ENCODE measurements at places on chromosomes 6 and 20.
A peak's percentile ranks its signal among the peaks of the same experiment; 100 is the strongest.

DNA sequence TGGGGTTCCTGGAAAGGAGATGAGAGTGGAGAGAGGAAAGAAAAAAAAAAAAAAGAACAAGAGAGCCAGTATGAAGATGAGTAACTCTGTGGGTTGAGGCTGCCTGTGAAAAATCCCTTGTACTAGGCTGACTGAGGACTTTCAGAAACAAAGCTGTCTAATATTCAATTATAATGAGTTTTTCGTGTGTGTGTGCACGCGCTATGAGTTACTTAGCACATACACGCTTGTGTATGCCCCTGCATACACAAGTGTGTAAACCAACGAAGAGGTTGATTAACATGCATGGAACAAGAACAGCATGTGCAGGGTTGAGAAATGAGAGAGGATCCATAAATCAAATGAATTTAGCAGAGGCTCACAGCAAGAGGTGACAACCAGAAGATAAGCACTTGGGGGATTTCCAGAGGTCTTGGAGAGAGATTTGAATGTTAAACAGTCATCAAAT lies 4.8 kb upstream of the RBPJL start:
- peaks cover 7% of the 10 kb centered on the region for H3K4me1 ChIP-seq
- no peak for DNase-seq
- H3K4me3 ChIP-seq, result no peak overlapping the region

DNA sequence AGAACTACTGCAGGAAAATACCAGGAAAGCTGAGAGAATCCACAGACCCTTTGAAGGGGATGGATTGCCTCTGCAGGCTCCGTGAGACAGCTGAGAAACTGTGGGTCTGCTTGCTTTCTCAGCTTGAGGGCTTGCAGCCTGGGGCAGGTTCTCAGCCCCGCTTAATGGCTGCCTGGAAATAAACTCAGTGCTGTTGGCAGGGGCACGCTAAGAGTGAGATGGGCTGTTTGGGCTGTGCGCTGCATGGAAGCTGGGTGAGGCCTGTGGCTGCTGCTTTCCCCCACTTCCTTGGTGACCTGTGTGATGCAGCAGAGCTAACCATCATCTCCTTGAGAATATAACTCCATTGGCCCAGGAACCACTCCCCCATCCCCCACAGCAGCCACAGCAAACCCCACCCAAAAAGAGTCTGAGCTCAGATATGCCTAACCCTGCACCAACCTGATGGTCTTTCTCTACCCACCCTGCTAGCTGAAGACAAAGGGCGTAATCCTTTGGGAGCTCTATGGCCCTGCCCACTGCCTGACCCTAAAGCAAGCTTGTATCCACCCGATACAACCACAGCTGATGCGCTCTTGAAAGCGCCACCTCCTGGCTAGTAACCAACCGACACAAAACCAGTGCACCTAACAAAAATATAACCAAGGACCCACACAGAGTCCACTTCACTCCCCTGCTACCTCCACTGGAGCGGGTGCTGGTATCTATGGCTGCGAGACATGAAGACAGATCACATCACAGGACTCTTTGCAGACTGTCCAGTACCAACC lies 800.6 kb upstream of the MAP3K7 start:
- H3K4me1 ChIP-seq, result no peaks in the 10 kb centered on the region
- H3K27me3 ChIP-seq, result no peaks in the 10 kb centered on the region
- no peak for DNase-seq
- H3K4me3 ChIP-seq, result no peak overlapping the region
- H3K27ac ChIP-seq, result no peak overlapping the region

DNA sequence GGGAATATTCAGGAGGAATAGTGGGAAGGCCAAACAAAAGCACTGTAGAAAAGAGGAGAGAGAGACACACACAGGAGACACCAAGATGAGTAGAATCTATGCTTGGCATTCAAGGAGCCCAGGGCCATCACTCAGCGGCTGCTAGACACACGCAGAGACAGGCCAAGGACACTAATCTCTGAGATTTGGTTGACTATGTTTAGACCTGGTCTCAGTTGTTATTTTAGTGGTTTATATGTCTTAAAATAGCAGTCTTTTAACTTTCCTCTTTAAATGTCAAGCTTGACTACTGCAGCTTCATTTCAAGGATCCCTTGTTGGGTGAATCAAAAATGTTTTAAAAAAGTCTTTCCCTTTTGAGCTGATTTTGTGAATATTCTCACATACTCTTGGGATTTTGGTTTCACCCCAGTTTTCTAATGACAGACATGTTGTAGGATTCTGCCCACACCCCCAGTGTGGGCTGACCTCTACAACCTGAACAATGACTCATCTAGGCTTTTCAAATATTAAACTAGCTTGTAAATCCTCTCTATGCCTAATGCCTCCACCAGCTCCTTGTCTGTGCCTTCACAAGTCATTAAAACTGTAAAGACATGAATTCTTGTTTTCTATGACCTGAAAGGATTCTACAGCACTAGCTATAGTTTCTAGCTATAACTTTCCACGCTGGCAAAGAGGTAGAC lies 142.7 kb upstream of the EXOC2 start:
- H3K4me3 ChIP-seq, result no peak overlapping the region
- no peaks in the 10 kb centered on the region for H3K27me3 ChIP-seq
- no peak for DNase-seq

GRCh38 chr6:43093436-43094289 lies 17.5 kb downstream of the PTK7 start:
- peaks cover 44% of the 10 kb centered on the region for H3K4me1 ChIP-seq
- H3K36me3 ChIP-seq, result no peaks in the 10 kb centered on the region
- peak overlapping the region; percentile 73 for H3K27ac ChIP-seq
- H3K4me3 ChIP-seq, result peak overlapping the region; percentile 16
- no peaks in the 10 kb centered on the region for H3K27me3 ChIP-seq

GRCh38 chr6:147676495-147677199 lies 168.2 kb downstream of the SAMD5 start:
- H3K36me3 ChIP-seq, result no peaks in the 10 kb centered on the region
- H3K27me3 ChIP-seq, result no peaks in the 10 kb centered on the region
- H3K27ac ChIP-seq, result no peak overlapping the region
- H3K4me1 ChIP-seq, result no peaks in the 10 kb centered on the region
- DNase-seq, result no peak

DNA sequence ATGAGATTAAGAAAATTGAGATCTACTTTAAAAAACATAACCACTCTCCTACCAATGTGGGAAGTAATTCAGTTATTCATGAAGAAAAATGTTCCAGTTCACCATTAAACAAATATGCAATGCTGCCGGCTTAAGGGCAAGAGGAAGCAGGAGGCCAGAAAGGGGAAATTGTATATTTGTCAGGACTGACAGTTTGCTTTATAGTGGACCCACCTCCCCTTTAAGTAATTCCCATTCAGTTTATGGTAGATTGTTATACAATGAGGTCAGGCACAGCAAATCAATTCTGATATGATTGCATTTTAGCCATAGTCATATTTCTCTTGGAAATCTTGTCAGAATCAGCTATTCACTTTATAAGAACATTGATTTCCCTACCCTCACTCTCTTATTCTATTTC lies 547.8 kb downstream of the FRK start:
- no peak for DNase-seq
- H3K27me3 ChIP-seq, result no peaks in the 10 kb centered on the region
- H3K4me1 ChIP-seq, result no peaks in the 10 kb centered on the region
- no peak overlapping the region for H3K4me3 ChIP-seq
- no peaks in the 10 kb centered on the region for H3K36me3 ChIP-seq
- H3K27ac ChIP-seq, result no peak overlapping the region

GRCh38 chr20:63178446-63178820 lies 37.5 kb downstream of the YTHDF1 start:
- H3K36me3 ChIP-seq, result peaks cover 30% of the 10 kb centered on the region
- peaks cover 49% of the 10 kb centered on the region for H3K27me3 ChIP-seq
- DNase-seq, result peak; percentile 60

GRCh38 chr6:3912361-3913076 lies 63.3 kb downstream of the FAM50B start:
- H3K36me3 ChIP-seq, result no peaks in the 10 kb centered on the region
- DNase-seq, result no peak
- no peaks in the 10 kb centered on the region for H3K27me3 ChIP-seq

DNA sequence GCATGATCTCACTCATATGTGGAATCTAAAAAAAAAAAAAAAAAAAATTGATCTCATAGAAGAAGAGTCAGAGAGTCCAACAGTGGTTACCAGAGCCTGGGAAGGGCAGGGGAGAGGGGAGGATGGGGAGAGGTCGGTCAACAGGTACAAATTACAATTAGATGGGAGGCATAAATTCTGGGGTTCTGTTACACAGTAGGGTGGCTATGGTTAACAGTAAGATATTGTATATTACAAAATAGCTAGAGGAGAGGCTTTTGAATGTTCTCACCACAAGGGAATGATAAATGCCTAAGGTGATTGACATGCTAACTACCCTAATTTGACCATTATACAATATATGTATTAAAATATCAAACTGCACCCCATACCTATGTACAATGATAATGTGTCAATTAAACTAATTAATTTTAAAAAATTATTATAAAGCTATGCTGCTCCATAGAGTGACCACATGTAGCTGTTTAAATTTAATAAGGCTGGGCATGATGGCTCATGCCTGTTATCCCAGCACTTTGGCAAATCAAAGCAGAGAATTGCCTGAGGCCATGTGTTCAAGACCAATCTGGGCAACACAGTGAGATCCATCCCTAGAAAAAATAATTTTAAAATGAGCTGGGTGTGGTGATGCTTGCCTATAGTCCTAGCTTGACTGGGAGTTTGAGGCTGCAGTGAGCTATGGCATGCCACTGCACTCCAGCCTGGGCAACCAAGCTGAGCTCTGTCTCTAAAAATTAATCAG lies 70.9 kb downstream of the SNX5 start:
- no peak overlapping the region for H3K27ac ChIP-seq
- H3K4me3 ChIP-seq, result no peak overlapping the region
- peaks cover 12% of the 10 kb centered on the region for H3K4me1 ChIP-seq
- DNase-seq, result no peak
- no peaks in the 10 kb centered on the region for H3K36me3 ChIP-seq

DNA sequence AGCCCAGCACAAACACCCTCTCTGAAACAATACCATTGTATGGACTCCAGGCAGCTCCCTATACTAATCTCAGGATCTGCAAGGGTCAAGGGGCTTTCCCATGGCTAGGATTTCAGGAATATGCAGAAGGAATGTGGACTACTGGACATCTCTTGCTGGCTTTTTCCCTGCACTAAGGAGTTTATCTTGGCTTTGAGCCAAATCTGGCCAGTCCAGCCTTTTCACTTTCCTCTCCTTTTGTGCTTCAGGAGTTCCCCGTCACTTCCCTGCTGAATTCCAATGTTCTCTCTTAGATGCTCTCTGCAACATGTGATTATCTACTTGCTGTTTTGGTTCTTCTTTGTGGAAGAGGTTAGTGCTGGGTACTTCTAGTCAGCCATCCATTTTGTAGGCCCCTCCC lies 568.2 kb downstream of the HDGFL1 start:
- H3K27me3 ChIP-seq, result no peaks in the 10 kb centered on the region
- no peak overlapping the region for H3K4me3 ChIP-seq
- DNase-seq, result no peak
- H3K4me1 ChIP-seq, result no peaks in the 10 kb centered on the region

GRCh38 chr20:31673943-31674463 lies 36.3 kb downstream of the COX4I2 start:
- no peaks in the 10 kb centered on the region for H3K27me3 ChIP-seq
- H3K4me3 ChIP-seq, result no peak overlapping the region
- peaks cover 10% of the 10 kb centered on the region for H3K36me3 ChIP-seq
- peaks cover 43% of the 10 kb centered on the region for H3K4me1 ChIP-seq
- H3K27ac ChIP-seq, result no peak overlapping the region

DNA sequence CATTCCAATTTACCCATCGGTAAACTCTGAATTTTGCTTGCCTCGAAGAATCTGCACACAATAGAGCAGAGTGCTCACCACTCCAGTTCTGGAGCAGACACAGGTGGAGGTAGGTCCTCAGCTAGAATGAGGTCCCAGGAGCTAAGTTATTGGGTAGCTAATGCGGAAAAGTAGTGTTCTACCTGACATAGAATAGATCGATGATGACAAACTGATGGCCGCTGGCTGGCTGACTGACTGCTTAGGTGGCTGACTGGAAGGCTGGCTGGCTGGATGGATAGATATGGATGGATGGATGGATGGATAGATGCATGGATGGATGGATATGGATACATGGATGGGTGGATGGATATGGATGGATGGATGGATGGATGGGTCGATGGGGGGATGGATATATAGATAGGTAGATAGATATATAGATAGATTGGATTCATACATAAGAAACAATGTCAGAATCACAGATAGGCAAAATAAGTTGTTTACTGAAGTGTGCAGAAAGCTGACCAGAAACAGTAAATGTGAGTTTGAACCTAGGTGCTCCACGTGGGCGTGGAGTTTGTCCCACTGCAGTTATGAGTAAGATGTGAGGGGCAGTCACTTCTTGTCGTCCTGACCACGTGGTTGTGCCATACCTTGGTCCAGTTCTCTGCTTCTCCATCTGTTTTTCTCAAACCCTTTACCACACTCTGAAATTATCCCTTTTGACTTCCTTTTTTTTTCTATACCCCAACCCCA lies 62.1 kb downstream of the TBXT start:
- H3K27me3 ChIP-seq, result no peaks in the 10 kb centered on the region
- H3K4me3 ChIP-seq, result no peak overlapping the region
- no peak for DNase-seq
- H3K4me1 ChIP-seq, result no peaks in the 10 kb centered on the region
- H3K27ac ChIP-seq, result no peak overlapping the region
- no peaks in the 10 kb centered on the region for H3K36me3 ChIP-seq

DNA sequence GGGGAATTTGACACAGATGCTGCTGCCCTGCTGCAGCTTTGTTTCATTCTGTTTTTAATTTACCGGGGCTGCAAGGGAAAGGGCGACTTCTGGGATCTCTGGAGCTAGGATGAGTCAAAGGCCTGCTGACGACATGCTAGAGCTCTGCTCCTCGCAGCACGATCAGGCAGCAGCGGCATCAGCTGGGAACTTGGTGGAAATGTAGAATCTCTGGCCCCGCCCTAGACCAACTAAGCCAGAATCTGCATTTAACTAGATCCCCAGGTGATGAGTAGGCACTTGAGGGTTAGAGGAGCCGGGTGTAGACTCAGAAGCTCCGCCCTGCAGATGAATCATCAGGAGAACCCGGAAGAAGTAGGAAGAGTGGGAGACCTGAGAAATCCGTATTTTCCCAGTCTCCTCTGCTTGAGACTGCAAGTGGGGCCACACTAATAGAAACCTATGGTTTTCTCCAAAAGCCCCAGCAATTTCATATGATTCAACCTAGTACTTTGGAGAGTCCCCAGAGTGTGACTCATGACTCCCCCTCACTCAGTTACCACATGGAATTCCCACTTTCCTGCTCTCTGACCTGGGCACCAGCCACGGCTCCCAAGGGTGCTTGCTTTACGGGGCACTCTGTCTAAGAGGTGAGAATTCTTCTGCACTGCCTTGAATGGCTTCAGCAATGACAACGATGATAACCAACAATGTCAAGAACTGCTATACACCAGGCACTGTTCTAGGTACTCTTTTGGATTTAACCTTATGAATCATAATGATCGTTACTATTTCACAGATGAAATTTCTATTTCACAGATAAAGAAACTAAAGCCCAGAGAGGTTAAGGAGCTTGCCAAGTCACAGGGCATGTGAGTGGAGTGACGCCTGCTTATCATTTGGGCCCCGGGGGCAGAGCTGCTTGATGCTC lies 18.1 kb downstream of the TUBB2B start:
- H3K4me1 ChIP-seq, result peaks cover 36% of the 10 kb centered on the region
- no peaks in the 10 kb centered on the region for H3K27me3 ChIP-seq
- peak; percentile 63 for DNase-seq
- no peak overlapping the region for H3K4me3 ChIP-seq
